CD4-positive, alpha-beta T cell treated with Interleukin-1 beta for 1 hour (primary cell): ENCODE measurements at places on chromosomes 5 and 9.

DNA sequence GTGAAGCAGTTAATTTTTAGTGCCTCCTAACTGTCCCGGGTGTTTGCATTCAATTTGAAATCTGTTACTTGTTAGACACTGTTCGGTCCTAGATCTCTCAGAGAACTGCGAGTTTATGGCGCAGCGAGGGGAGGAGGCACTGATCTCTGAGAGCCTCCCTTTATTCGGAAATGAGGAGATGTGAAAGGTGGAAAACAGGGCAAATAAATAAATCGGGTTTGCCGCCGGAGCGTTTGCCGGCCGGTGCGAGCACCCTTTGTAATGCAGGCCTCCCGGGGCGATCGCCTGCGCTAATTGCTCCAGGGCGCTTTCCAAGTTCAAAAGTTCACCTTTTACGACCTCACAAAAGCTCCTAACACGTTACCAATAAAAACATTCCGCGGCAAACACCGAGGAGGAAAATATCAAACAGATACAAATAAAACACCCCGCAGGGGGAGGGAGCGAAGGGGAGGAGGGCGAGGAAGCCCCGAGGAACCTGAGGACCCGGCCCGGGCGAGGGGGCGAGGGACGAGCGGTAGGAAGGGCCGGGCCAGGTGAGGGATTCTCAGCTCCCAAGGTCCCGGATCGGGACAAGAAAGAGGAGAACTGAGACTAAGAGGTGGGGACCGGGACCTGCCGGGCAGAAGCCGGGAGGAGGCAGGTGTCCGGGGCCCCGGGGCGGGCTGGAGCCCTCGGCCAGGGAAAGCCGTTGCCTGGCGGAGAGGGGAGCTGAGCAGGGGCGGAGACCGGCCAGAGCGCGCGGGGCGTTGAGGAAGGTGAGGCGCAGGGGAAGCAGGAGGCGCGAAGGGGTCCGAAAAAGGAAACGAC, 1.4 kb downstream of the NR6A1 start:
- DNase-seq, result no peak

DNA sequence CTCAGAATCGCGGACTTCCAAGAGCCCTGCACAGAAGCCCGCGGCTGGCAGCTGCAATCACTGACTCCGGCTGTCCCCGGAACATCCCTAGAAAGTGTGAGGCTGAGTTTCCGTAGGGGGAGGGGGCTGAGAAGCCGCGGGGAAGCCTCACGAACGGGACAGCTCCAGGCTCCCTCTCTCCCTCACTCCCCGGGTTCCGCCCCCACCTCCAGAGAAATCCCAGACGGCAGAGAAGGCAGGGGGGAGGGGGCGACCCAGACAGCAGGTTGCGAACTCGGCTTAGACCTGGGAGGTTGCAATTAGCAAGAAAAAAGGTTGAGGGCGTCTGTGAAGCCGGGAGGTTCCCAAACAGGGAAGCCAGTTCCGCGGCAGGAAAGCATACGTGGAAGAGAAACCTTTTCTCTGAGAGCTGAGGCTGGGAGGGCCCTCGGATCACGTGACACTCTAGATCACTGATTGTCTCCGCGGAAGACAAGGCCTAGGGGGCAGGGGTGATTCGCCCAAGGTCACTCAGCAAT, 73.8 kb upstream of the CPLX2 start:
- no peak for DNase-seq

- no peak for DNase-seq
Observed at GRCh38 chr9:10701906-10702305, 89.1 kb upstream of the PTPRD start.

GRCh38 chr5:107954254-107954653, 283.5 kb upstream of the EFNA5 start:
- no peak for DNase-seq

- DNase-seq, result no peak
Observed at GRCh38 chr5:146877178-146877681, 1.3 kb downstream of the PPP2R2B start.

- DNase-seq, result no peak
Observed at GRCh38 chr5:155085282-155085989, 71.9 kb downstream of the KIF4B start.

DNA sequence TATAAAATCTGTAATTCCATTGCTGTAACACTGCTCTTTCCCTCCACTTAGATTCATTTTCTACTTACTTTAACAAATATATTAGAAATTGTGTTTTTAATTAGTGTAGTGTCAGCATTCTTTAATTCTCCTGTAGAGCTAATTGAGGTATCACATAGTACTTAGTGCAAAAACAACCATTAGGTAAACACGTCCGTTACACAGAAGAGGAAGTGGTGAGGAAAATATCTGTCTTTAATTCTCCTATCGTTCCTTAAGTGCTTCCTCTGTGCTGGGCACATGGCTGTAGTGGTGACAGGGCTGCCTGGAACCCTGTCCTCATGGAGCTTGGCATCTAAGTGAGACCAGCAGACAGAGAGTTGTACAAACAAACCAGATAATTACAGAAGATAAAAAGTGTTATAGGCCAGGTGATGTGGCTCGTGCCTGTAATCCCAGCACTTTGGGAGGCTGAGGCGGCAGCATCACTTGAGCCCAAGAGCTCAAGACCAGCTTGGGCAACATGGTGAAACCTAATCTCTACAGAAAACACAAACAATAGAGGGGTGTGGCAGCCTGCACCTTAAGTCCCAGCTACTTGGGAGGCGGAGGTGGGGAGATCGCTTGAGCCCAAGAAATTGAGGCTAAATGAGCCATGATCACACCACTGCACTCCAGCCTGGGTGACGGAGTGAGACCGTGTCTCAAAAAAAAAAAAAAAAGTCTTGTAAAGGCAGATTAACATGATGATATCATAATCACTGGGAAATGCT, 36.4 kb downstream of the PARP8 start:
- DNase-seq, result peak; percentile 20

DNA sequence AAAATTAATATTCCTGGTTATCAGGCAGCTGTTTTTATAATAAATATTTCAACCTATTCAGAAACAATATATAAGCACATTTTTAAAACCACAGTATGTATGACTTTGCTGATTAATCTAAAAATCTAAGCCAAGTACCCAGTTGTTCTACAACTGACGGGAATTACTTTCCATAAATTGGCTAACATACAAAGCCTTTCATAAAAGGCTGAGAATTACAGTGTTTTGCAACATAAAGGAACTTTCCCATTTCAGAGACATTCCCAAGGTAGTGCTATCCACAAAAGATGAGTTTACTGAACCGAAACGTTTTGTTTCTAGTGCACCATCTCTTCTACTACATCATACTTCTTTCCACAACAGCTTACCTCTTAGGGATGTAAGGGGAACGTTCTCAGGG, 7.2 kb downstream of the RNF145 start:
- DNase-seq, result no peak

- DNase-seq, result no peak
Observed at GRCh38 chr9:129183495-129184218, 5.6 kb upstream of the IER5L start.

DNA sequence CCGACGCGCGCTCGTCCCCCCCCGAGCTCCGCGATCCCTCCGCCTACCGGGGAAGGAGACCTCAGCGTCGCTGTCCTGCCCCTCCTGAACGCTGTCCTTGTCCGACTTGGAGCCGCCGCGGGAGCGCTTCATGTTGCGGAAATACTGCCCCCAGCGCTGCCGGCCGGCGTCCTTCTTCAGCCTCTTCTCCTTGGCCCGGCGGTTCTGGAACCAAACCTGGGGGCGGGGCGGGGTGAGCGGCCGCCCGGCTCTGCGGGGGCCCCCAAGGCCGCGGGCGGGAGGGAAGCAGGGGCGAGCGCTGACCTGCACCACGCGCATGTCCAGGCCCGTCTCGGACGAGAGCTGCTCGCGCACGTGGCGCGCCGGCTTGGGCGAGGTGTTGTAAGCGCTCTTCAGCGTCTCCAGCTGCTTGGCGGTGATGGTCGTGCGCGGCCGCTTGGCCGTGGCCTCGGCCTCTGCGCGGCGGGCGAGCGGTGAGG, 6.3 kb downstream of the LHX3 start:
- no peak for DNase-seq
